ENCODE measurements at places on chromosomes 7 and 10.

DNA sequence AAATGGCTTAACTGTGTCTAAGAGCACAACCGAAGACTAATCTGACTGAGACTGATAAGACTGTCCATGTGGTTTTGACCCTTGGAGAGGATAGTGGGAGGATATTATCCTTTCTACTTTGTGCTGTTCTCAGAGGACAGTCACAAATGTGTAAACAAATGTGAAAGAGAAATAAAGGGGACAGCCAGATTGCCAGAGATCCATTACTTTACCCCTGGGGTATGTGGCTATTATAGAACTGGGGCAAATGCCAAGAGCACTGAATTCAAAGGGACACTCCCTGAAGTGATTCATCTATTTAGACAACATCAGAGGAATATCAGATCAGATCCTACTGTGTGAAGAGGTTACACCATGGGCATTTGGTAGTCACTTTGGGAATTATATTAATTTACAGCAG is 154.7 kb downstream of the RNLS start:
- peak; percentile 11 for DNase-seq

DNA sequence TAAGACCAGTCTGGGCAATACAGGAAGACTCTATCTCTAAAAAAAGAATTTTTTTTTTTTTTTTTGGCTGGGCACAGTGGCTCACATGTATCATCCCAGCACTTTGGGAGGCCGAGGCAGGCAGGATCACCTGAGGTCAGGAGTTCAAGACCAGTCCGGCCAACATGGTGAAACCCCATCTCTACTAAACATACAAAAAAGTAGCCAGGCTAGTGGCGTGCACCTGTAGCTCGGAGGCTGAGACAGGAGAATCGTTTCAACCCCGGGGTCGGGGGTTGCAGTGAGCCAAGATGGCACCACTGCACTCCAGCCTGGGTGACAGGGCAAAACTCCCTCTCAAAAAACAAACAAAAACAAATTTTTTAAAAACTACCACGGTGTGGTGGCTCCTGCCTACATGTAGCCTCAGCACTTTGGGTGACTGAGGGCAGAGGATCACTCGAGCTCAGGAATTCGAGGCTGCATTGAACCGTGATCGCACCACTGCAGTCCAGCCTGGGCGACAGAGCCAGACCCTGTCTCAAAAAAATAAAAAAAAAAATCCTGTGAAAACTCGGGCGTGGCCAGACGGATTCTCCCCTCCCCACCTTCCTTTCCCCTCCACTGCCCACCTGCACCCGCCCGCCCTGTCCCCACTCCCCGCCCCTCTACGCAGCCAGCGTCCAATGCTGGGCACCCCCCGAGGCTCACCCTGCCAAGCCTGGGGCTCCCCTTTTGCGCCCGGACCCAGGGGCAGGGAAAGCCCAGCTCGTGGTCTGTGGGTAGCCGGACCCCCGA is 745 bp upstream of the ORAI2 start:
- peak; percentile 39 for DNase-seq

DNA sequence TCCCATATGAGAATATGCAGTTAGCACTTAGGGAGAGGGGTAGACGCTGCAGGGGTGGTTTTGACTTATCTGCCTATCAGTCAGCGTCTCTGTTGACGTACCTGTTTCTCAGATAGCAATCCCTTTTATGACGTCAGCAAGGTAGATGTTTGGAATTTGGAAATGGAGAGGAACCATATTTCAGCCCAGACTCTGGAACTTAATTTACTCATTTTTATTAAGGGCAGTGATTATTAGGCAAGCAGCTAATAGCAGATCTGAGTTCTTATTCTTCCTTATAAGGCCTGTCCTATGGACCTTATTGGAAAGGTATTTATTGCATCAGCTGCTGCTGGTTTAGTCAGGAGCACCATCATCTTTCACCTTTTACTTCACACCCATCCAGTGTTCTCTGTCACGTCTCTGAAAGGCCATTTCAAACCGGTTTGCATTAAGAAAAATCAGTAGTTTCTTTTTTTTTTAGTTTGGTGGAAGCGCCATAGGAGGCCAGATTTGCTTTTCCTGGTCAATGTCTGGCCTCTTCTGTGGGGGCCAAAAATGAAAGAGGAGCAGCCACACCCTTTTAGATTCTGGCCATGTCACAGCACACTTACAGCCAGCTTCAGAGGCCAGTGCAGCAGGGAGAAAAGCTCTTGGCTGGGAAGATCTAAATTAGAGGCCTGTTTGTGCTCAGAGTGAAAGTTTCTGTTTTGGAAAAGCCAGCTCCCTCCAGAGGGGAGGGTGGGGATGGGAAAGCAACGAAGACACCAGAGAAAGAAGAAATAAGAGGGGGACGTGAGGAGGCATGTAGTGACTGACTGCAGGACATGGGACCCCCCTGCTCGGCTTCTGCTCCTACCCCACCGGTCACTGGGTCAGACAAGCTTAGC is 146.3 kb downstream of the TCF7L2 start:
- no peak for DNase-seq

GRCh38 chr10:48608976-48609375 is 4.1 kb upstream of the ARHGAP22 start:
- no peak for DNase-seq

GRCh38 chr10:110324805-110325280 is 20.1 kb upstream of the SMNDC1 start:
- DNase-seq: no peak

DNA sequence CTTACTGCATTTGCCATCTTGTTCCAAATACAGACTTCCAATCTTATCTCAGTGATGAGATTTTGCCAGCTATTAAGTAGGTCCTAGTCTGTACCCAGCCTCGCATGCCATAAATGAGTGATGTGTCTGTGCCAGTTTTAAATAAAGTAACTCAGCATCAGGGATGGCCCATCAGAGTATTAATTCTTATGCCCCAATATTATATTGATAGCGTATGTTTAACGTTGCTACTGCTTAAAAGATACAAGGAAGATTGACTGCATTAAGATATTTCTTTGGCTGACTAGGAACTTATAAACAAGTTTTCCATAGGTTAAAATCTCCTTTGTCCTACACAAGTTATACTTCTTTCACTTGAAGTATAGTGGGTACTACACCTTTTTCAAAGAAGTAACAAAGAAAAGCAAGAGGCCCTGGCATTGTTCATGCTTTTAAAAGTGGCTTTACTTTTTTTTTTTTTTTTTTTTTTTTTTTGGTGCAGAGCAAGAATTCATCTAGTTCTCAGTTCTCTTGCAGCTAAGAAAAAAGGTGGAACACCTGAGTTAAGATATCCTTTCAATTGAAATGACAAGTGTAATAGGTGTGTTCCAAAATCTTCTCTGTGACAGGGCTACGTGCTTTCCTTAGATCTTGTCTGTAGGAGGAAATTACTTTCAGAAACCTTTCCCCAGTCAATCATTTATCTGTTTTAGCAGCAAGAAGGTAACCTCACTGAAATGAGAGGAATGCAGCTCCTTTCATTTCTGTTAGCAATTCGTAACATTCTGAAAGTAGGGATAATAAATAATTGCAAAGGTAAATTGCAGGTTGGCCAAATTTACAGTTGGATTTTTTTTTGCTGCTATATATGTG is 245.0 kb downstream of the CELF2 start:
- DNase-seq: no peak

DNA sequence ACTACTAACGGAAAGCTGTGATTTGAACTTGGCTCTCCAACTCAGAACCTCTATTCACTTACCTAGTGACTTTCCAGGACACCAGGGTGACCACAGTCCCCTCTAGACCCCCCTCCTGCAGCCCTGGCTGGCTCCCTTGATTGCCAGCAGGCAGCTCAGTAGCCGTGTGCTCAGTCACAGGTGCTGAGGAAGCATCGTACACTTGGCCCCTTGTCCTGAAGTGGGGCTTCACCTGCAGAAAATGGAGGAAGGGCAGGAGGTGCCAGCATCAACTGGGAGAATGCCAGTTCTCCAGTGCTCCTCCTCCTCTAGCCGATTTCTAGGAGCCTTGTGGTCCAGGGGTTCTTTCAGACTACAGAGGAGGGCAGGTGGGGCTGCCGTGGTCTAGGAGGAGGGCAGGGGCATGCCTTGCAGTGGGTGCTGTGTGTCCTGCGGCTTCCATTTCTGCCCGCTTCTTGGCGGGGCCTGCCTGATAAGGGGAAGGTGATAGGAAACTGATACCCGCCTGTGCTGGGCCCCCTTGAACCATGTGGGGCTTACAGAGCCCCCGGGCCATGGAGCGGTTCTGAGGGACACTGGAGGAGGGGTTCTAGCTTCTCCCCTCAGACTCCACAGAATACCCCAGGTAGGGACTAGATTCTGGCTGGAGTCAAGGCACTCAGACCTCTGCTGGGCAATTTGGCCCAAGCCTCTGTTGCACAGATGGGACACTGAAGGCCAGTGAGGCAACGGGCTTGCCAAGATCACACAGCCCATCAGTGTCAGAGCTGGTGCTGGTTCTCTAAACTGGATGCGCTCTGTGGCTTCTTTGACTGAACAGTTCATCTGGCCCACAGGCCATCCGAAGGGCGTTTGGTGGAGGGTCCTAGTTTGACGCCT is 14.0 kb downstream of the FAM241B start:
- DNase-seq: no peak
